WERI-Rb-1 (cell line): ENCODE measurements at places on chromosomes 11 and 22.

DNA sequence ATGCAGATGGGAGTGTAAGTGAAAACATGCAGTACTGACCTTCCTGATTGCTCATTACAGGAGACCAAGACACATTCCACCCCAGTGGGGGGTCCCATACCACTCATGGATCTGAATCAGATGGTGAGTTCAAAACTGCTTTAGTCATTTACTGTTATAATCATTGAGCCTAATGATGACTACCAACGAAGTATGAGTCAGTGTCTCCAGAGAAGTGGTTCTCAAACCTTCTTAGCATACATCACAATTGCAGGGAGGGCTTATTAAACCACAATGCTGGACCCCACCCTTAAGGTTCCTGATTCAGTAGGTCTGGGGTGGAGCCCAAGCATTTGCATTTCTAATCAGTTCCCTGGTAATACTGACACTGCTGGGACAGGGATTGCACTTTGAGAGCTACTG is 75.8 kb downstream of the CD44 start:
- DNase-seq, result no peak

GRCh38 chr11:64324692-64325469 is 7.0 kb downstream of the PRDX5 start:
- no peak for DNase-seq

- no peak for DNase-seq
These were observed 44.7 kb downstream of the ABTB2 start for GRCh38 chr11:34313099-34313517.

DNA sequence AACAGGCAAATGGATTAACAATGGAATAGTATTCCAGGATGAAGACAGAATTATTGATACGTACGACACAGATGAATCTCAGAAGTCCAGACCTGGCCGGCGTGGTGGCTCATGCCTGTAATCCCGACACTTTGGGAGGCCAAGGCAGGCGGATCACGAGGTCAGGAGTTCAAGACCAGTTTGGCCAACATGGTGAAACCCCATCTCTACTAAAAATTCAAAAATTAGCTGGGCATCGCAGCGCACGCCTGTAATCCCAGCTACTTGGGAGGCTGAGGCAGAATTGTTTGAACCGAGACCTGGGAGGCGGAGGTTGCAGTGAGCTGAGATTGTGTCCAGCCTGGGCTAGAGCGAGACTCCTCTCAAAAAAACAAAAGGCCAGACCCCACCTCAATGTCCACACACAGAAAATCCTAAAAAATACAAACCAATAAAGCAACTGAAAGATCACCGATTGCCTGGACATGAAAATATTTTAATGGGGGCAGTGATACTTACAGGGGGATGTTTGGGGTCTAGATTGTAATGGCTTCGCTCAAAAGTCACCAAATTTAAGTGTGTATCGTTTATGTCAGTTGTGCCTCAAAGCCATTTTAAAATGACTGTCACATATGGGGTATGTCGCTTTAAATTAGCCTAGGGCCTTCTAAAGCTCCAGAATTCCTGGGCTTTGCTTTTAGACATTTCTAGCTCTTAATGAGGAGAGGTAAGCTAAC is 3.8 kb downstream of the RPS25 start:
- DNase-seq, result no peak

DNA sequence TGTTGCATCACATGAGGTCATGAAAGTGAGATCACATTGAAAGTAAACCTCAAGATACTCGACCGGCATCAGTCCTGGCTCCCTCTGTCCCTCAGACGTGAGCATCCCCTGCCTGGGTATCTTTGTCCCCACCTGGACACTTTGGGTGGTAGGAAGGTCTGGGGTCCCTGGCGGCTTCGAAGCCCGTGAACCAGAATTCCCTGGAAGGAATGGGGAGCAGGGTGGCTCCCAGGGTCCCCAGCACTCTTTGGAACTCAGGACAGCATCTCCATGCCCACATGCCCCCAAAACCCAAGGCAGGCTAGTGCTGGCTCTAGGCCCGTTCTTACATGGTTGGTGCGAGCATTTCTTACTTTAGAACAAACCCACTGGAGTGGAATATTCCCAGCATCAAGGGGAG is 7.5 kb downstream of the DERL3 start:
- DNase-seq, result no peak

DNA sequence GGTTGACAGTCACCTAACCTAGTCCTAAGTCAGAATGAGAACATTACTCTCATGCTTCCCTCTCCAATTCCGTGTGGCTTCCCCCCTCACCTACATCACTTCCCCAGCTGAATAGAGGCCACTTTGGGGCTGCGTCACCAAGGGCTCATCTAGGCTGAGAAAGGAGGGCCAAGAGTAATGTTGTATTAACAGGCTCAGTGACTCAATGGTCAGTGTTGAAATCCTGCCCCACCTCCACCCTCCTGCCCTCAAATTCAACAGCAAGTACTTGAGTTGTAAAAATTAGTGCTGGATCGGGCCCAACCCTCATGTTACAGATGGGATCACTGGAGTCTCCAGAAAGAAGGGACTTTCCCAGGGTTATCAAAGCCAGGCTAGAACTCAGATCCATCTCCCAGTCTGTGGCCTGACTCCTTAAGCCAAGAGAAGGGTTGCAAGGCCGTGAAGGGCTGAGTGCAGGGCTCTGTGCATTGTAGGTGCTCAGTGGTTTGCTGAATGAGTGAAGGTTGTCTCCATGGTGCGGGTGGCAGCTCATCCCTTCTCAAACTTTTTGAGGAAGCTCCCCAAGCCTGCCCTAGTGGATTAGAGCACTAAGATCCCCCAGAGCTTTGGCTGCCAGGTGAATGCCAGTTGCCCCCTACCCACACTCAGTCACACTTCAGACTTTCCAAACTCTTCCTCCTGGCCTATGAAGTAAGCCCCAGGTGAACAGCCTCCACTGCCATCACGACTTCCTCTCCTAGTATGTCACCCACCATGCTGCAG is 3.2 kb downstream of the DGAT2 start:
- DNase-seq, result no peak

DNA sequence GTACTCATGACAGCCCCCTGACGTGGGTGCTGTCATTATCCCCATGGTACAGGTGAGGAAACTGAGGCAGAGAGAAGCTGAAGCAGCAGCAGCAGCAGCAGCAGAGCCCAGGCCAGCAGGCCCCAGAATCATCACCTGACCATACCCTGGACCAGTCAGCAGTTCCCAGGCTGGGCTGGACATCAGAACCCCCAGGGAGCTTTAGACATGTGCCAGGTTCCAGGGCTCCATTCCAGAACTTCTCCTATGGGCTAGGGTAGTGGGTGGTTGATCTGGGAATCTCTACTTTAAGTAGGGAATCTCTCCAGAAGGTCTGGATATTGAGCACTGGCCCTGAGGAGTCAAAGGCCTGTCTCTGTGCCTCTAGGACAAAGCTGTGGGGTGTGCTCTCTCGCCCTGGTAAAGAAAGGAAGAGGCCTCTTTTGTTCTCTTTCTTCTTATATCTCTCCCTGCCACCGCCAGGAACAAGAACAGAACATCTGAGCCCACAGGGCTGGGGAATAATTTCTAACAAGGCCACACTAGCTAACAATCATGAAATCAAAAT is 26.6 kb downstream of the MAFF start:
- no peak for DNase-seq

GRCh38 chr11:60951904-60952741 is at the start of gene SLC15A3:
SLC15A3 (minus strand) TSS chr11:60952176; CDS start chr11:60951551, 625 bp downstream.
- no peak for DNase-seq

DNA sequence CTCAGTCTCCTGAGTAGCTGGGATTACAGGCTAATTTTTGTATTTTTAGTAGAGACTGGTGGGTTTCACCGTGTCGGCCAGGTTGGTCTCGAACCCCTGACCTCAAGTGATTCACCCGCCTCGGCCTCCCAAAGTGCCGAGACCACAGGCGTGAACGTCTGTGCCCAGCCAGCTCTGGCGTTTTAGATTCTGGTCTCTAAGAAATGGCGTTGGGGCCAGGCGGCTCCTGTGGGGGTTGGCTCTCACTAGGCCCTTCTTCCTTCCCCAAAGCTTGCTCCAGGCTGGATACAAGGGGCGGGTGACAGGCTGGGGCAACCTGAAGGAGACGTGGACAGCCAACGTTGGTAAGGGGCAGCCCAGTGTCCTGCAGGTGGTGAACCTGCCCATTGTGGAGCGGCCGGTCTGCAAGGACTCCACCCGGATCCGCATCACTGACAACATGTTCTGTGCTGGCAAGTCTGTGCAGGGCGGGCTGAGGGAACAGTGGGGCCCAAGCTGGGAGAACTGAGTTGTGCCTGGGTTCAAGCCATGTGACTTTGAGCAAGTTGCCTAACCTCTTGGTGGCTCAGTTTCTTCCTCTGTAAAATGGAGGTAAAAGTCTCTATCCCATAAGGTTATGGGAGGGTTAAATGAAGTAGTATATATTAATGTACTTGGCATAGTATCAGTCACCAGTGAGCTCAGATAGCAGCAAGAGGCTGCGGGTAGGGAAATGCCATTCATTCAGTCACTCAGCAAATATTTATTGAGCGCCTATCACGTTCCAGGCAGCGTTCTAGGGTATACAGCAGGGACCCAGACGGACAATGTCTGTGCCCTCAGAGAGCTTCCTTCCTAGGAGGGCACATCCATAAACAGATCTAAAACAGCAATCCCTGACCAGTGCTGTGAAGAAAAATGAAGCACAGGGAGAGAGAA is 10.4 kb downstream of the F2 start:
- DNase-seq, result no peak

DNA sequence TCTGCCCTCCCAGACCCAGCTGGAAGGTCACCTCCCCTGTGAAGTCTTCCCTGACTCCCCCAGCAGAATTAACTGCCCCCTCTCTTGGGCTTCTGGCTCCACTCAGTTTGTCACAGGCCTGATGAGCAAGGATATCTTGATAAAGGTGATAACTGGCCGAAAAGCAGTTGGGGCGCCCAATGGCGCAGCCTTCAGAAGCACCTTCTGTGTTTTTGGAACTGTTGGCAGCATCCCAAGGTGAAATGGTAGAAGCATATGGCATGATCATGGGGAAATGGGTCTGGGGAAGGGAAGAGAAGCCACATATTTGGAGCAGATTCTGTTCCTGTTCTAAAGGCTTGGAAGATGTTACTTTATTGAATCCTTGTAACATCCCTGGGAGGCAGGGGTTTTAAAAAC is 2.8 kb upstream of the TAB1 start:
- DNase-seq, result no peak

DNA sequence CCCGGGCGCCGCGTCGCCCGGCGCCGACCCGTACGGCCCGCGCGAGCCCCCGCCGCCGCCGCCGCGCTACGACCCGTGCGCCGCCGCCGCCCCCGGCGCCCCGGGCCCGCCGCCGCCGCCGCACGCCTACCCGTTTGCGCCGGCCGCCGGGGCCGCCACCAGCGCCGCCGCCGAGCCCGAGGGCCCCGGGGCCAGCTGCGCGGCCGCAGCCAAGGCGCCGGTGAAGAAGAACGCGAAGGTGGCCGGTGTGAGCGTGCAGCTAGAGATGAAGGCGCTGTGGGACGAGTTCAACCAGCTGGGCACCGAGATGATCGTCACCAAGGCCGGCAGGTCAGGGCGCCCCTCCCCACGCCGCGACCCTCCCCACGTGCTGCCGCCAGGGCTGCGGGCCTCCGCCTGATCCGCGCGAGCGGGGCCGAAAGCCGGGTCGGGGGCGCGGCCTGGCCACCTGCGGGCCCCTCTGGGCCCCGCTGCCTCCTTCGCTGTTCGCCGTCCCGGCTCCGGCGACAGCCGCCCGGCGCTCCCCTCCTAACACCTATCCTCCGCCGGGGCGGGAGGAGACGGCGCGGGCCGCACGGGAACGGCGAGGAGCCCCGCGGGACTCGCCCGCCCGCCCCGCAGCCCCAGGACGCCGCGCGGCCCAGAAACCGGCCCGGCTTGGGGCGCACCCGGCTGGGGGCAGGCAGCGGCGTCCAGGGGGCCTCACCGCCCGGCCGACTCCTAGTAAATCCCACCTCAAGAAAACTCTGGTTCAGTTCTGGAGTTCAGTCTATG is 560 bp downstream of the TBX1 start:
- no peak for DNase-seq

GRCh38 chr11:67438158-67438902 is 848 bp upstream of the PTPRCAP start:
- DNase-seq, result no peak

DNA sequence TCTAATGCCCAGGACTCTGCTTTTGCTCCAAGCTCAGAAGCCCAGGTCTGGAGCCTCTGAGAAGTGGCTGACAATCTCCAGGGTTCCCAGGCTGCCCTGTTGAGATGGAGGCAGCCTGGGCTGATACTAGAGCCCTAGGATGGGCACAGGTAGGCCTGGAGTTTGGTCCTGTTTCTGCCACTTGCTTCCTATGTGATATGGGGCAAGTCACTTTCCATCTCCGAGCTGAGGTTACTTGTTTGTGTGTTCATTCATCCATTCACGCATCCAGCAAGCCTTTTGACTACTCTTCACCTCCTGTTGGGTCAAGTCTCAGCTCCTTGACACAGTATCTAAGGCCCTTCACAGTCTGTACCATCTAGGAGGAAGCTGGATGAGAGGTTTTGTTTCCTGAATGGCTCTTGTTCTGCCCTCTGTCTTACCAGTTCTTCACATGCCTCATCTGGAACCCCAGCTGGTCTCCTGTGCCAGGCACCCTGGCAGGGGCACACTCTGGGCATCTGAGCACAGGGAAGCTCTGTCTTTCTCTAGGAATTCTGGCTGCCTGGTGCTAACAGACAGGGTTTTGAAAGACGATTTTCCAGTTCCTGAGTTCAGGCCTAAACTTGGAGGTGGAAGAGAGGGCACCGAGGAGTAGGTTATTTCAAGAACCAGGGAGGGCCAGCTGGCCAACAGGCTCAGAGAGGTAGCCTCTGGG is 53.2 kb upstream of the AMPD3 start:
- no peak for DNase-seq

GRCh38 chr22:23532731-23533130 is 47.4 kb downstream of the IGLL1 start:
- no peak for DNase-seq
